ENCODE measurements at places on chromosomes 13 and 19. TPM values are rescaled to one million over a fixed set of nuclear protein-coding genes. Genes with fewer than 3 reads are reported as not detected.

The DOCK6 gene
- polyA plus RNA-seq: 36.0 TPM

The ELAVL3 gene
- 0.03 TPM for polyA plus RNA-seq

The ICAM4 gene
- 0.33 TPM for polyA plus RNA-seq

The F10 gene
- polyA plus RNA-seq: 2.4 TPM

The ZNF433 gene
- polyA plus RNA-seq: 6.6 TPM

The SMIM44 gene
- not detected for polyA plus RNA-seq

The DZIP1 gene
- polyA plus RNA-seq: 1.9 TPM

The KATNAL1 gene
- 15.7 TPM for polyA plus RNA-seq

The ZNF700 gene
- 3.8 TPM for polyA plus RNA-seq

DNA sequence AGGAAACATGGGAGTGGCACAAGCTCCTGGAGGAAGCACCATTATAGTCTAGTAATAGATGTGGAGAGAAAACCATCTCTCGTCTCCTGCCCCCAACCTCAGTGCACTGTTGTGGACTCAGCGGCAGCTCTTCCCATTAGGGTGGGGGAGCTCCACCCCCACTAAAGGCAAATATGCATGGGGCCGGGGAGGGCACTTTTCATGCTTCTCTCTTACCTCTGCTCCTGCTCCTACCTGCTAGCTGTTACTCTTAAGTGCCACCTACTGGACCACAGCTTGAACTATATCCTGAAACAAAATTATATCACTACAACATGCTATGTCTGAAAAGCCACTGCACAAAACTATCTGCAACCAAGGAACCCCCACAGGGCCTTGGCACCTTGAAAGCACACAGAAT, 112.6 kb upstream of the DACH1 start:
- no peaks in the 10 kb centered on the region for H3K27me3 ChIP-seq
- H3K4me1 ChIP-seq: no peaks in the 10 kb centered on the region
- no peak overlapping the region for H3K27ac ChIP-seq
- no peak for DNase-seq

DNA sequence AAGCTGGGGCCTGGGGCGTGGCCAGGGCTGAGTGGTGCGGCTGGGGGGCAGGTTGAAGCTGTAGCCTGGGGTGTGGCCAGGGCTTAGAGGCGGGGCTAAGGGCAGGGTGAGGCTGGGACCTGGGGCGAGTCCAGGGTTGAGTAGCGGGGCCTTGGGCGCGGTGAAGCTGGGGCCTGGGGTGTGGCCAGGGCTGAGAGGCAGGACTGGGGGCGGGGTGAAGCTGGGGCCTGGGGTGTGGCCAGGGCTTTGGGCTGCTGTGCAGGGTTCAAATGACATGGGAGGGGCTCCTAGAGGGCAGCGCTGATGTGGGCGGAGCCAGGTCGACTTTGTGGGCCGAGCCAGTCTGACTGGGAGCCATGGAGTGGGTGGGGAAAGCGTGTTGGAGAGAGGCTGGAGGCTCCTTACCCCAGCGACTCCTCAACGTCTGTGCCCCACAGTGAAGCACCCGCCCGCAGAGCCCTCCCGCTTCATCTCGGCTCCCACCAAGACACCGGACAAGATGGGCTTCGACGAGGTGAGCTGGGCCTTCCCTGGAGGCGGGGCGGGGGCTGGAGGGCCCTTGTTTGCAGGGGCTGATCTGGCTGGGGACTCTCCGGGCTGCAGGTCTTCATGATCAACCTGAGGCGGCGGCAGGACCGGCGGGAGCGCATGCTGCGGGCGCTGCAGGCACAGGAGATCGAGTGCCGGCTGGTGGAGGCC, 21.5 kb downstream of the COLGALT1 start:
- H3K36me3 ChIP-seq: peaks cover 68% of the 10 kb centered on the region
- H3K4me1 ChIP-seq: no peaks in the 10 kb centered on the region
- H3K4me3 ChIP-seq: no peak overlapping the region

DNA sequence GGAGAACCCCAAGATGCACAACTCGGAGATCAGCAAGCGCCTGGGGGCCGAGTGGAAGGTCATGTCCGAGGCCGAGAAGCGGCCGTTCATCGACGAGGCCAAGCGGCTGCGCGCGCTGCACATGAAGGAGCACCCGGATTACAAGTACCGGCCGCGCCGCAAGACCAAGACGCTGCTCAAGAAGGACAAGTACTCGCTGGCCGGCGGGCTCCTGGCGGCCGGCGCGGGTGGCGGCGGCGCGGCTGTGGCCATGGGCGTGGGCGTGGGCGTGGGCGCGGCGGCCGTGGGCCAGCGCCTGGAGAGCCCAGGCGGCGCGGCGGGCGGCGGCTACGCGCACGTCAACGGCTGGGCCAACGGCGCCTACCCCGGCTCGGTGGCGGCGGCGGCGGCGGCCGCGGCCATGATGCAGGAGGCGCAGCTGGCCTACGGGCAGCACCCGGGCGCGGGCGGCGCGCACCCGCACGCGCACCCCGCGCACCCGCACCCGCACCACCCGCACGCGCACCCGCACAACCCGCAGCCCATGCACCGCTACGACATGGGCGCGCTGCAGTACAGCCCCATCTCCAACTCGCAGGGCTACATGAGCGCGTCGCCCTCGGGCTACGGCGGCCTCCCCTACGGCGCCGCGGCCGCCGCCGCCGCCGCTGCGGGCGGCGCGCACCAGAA, 1.1 kb downstream of the SOX1 start:
- no peak for DNase-seq
- H3K36me3 ChIP-seq: no peaks in the 10 kb centered on the region
- H3K4me3 ChIP-seq: no peak overlapping the region

DNA sequence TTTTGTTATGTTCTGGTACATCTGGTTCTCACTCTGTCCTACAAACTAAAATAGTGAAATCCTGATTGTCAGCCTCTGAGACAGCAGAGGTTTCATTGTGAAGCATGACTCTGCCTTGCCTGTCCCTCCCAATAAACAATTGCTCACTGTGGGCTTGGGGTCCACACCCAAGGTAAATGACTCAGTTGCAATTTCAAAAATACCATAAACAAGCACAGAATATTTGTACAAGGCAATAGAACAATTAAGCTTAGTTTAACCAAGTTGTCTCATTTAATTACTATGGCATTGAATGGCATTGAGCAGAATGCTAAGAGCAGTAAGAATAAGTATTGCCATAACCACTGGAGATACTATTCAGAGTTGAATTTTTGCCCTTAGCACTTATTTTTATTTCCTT, 353.6 kb downstream of the SPRY2 start:
- H3K4me3 ChIP-seq: no peak overlapping the region
- H3K4me1 ChIP-seq: no peaks in the 10 kb centered on the region
- H3K27ac ChIP-seq: no peak overlapping the region
- H3K36me3 ChIP-seq: no peaks in the 10 kb centered on the region

- peaks cover 21% of the 10 kb centered on the region for H3K4me1 ChIP-seq
- DNase-seq: peak; percentile 88
- H3K36me3 ChIP-seq: no peaks in the 10 kb centered on the region
- peak overlapping the region; percentile 25 for H3K4me3 ChIP-seq
Measured at GRCh38 chr19:3375221-3376090, 9.1 kb downstream of the NFIC start.

DNA sequence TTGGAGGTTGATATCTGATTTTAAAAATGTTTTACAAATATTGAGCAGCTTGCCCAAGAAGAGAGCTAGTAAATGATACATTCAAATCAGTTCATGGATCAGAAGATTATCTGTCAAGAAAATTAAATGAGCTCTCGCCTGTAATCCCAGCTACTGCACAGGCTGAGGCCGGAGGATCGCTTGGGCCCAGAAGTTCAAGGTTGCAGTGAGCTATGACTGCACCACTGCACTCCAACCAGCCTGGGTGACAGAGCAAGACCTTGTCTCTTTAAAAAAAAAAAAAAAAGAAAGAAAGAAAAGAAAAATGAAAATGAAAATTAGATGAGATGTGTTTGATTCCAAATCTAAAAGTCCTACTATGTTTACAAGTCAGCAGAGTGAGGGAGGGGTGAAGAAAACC, 2.4 kb downstream of the SPART start:
- H3K36me3 ChIP-seq: no peaks in the 10 kb centered on the region
- H3K4me1 ChIP-seq: no peaks in the 10 kb centered on the region
- H3K27me3 ChIP-seq: no peaks in the 10 kb centered on the region
- H3K4me3 ChIP-seq: no peak overlapping the region
- no peak for DNase-seq

GRCh38 chr13:97566907-97567306, 132.9 kb downstream of the RAP2A start:
- H3K4me3 ChIP-seq: no peak overlapping the region
- H3K27me3 ChIP-seq: peaks cover 6% of the 10 kb centered on the region
- H3K27ac ChIP-seq: no peak overlapping the region
- no peak for DNase-seq
- no peaks in the 10 kb centered on the region for H3K36me3 ChIP-seq

GRCh38 chr19:18700501-18701249, 17.2 kb downstream of the CRTC1 start:
- H3K27me3 ChIP-seq: no peaks in the 10 kb centered on the region
- peak overlapping the region; percentile 82 for H3K27ac ChIP-seq
- peak; percentile 83 for DNase-seq
- no peaks in the 10 kb centered on the region for H3K36me3 ChIP-seq
- H3K4me3 ChIP-seq: peak overlapping the region; percentile 29

DNA sequence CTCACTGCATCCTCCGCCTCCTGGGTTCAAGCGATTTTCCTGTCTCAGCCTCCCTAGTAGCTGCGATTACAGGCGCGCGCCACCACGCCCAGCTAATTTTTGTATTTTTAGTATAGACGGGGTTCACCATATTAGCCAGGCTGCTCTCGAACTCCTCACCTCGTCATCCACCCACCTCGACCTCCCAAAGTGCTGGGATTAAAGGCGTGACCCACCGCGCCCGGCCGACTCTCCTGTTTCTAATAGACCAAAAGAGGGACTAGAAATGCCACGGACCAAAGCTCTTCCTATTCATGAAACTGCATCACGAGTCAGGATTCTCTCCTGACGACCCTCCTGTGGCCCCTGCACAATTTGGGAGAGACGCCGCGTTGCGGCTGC, 563 bp downstream of the ZNF43 start:
- peak overlapping the region; percentile 83 for H3K27ac ChIP-seq
- H3K4me3 ChIP-seq: peak overlapping the region; percentile 72
- H3K4me1 ChIP-seq: peaks cover 17% of the 10 kb centered on the region
- DNase-seq: no peak
- H3K27me3 ChIP-seq: no peaks in the 10 kb centered on the region
- H3K36me3 ChIP-seq: no peaks in the 10 kb centered on the region

- H3K4me3 ChIP-seq: peak overlapping the region; percentile 98
- peaks cover 18% of the 10 kb centered on the region for H3K4me1 ChIP-seq
- H3K27me3 ChIP-seq: no peaks in the 10 kb centered on the region
- peak overlapping the region; percentile 99 for H3K27ac ChIP-seq
Measured at GRCh38 chr19:13153569-13154240, 3.5 kb downstream of the IER2 start.

- no peaks in the 10 kb centered on the region for H3K36me3 ChIP-seq
- H3K27ac ChIP-seq: no peak overlapping the region
- H3K27me3 ChIP-seq: no peaks in the 10 kb centered on the region
- H3K4me1 ChIP-seq: no peaks in the 10 kb centered on the region
Measured at GRCh38 chr13:65959305-65959704, 1270.8 kb downstream of the PCDH9 start.

DNA sequence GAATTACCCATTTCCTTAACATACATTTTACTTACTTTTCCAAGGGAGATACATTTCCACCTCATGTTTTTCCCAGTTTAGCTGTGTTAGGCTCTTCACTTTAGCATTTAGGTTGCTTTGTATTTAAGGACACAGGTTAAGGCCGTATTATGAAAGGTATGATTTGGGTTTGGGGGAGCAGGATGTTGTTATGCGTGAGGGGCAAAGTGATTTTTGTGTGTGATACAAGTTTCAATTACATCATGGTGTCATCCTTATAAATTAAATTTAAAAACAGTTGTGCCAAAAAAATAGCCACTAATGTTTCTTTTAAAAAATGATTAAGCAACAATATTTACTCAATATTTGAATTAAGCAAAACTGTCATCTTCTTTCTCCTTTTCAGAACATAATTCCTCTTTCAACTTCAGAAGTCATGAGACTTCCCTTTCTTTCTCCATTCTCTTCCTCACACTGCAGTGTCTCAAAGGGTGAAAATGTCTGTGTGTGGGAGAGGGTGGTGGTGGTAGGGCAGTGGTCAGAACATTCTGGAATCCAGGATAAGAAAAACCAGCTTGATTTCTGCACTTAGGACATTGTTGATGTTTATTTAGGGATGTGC, 126.2 kb downstream of the KCNRG start:
- H3K27me3 ChIP-seq: no peaks in the 10 kb centered on the region
- no peak for DNase-seq
- no peak overlapping the region for H3K4me3 ChIP-seq
- no peaks in the 10 kb centered on the region for H3K4me1 ChIP-seq

DNA sequence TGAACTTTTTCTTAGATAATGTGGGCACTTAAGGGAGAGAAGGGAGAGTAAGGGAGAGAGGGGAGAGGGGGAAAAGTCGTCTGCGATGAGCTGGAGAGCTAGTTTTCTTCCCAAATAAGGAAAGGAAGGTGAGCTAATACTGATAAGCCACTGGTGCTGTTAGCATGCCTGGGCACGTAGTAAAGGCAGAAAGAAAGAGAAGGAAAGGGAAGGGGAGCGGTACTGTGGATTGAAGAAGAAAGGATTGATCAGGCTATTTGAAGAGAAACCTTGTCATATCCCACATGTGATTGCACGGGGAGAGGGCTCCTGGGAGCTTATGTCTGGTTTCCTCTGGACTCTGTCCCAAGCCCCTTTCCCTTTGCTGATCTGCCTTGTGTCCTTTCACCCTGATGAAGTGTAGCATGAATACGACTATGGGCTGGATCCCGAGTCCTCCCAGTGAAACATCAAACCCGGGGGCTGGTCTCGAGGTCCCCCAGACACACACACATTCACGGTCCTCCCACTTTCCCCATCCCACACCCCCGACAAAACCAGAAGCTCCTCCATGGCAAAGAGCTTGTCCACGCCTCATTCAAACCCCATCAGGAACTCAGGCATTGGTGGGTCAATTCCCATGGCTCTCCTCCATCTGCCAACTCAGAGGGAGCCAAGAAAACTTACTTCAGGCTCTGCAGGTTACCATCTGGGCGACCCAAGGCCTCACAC, 30.6 kb downstream of the NLRP13 start:
- H3K4me3 ChIP-seq: no peak overlapping the region
- no peak for DNase-seq
- H3K27me3 ChIP-seq: no peaks in the 10 kb centered on the region
- no peak overlapping the region for H3K27ac ChIP-seq

GRCh38 chr13:111403266-111403665, 82.8 kb downstream of the TEX29 start:
- H3K36me3 ChIP-seq: no peaks in the 10 kb centered on the region
- H3K27me3 ChIP-seq: no peaks in the 10 kb centered on the region
- no peak for DNase-seq
- no peaks in the 10 kb centered on the region for H3K4me1 ChIP-seq
- H3K4me3 ChIP-seq: no peak overlapping the region

DNA sequence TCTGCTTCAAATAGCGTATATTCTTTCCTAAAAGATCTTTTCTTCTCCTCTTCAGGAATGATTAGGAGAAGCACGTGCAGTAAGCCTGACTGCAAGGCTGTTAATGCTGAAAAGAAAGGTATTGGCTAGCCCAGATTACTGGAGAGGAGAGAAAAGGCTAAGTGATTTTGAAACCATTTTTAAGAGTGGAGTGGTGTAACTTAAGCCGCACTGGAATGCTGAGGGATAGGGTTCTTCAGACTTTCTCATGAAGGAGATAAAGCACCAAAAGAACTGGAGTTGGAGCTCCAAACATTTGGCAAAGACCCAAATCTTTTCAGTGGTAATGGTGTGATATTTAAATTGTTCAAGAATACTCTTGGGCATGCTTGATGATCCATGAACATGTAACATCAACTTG, 388.3 kb downstream of the COG6 start:
- no peaks in the 10 kb centered on the region for H3K4me1 ChIP-seq
- H3K4me3 ChIP-seq: no peak overlapping the region
- H3K27me3 ChIP-seq: no peaks in the 10 kb centered on the region
- H3K27ac ChIP-seq: no peak overlapping the region

GRCh38 chr13:77429320-77430142, 102.6 kb upstream of the MYCBP2 start:
- H3K4me1 ChIP-seq: no peaks in the 10 kb centered on the region
- no peak for DNase-seq
- H3K4me3 ChIP-seq: no peak overlapping the region

All from heart left ventricle (tissue), 16 donors.